Stimulated activated CD8-positive, alpha-beta memory T cell treated with anti-CD3 and anti-CD28 coated beads, Interleukin-7, amount 100 ng/mL, for 1 hour (primary cell): ENCODE measurements at places on chromosomes 2 and 18.

DNA sequence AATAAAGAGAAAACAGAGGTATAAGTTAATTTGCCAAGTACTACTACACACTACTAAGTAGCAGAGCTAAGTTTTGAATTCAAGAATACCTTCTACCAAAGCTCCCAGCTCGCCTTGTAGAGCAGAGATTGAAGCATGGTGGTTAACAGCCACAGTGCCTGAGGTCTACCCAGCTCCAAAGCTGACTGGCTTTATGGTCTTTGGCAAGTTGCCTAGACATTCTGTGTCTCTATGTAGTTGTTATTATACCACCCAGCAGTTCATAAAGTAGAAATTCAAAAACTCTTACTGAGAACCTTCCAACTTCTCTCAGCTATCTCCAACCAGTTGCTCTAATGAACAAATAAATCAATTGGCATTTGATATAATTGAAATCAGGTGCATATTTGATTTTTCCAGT is 87.8 kb downstream of the PDE11A start:
- no peak for DNase-seq

- DNase-seq: no peak
These were observed 6.3 kb downstream of the B3GNT2 start for GRCh38 chr2:62202019-62202722.

GRCh38 chr2:6934345-6934744 is 17.1 kb downstream of the RNF144A start:
- no peak for DNase-seq

DNA sequence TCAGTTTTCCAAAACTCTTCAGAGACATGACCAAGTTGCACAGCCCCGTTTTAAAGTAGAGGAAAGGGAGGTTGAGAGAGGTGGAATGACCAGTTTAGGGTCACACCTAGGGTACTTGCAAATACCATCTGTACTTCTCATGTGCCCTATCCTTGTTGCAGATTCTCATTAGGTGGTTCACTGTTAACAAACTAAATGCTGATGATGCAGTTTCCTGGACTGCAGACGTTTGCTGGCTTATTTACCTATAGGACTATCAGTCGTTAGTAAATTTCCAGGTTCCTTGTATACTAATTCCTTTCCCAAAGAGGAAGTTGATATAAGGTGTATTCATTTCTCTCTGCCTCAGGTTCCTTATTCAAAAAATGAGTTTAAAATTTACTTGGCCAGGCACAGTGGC is 1.4 kb downstream of the FARP2 start:
- no peak for DNase-seq

DNA sequence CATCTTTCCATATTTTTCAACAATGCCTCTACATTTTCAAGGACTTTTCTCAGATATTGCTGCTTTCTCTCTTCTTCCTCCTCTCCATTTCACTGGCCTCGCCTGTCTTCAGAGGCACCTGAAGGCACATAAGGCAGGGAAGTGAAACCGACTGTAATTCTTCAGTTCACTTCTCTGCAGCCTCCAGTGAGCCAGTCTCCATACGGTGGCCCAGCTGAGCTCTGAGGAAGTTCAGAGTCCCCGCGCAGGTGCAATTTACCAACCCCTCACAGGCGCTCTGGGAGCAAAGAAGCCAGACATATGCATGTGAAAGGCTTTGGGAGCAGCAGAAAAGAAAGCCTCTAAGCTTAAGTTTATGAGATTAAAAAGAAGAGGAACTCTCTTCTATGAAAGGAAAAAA is 12.4 kb downstream of the KLHL14 start:
- DNase-seq: no peak

- DNase-seq: no peak
These were observed 7.3 kb upstream of the CAPN10 start for GRCh38 chr2:240579071-240579762.
